SW 1271 (cell line): ENCODE measurements at places on chromosomes 3 and 15.
A peak's percentile ranks its signal among the peaks of the same experiment; 100 is the strongest.

- no peak for DNase-seq
These were observed 65.8 kb downstream of the AAGAB start for GRCh38 chr15:67188551-67189218.

GRCh38 chr3:13834258-13835035 is 45.4 kb downstream of the WNT7A start:
- no peak for DNase-seq

DNA sequence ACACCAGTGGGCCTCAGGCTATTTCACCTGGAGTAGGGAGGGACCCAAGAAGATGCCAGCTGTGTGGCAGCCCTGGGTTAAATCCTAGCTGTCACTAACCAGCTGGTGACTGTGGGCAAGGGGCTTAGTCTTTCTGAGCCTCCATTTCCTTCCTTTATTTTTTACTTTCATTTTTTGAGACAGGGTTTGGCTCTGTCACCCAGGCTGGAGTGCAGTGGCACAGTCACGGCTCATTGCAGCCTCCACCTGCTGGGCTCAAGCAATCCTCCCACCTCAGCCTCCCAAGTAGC is 108.0 kb upstream of the SMAD3 start:
- no peak for DNase-seq

GRCh38 chr3:156180077-156180476 is 59.7 kb downstream of the KCNAB1 start:
- DNase-seq = no peak

DNA sequence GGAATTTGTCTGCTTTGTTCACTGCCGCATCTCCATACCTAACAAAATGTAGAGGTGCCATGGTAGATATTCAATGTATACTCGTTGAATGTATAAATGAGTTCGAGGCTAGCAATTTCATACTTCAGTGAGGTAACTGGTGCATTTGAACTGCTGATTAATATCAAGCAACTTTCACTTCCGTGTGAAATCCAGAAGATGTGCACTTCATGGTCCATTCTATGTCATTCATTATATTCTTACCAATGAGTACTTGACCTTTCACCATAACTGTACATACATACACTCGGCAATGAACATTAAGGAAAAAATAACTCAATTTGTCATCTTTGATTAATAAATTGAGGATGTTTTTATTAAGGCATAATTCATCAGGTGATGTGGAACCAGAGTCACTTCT is 598.5 kb downstream of the ZNF385D start:
- no peak for DNase-seq

- no peak for DNase-seq
These were observed 71.2 kb upstream of the GLCE start for GRCh38 chr15:69089258-69089657.

- no peak for DNase-seq
These were observed 330.9 kb downstream of the ERC2 start for GRCh38 chr3:56137415-56137814.

DNA sequence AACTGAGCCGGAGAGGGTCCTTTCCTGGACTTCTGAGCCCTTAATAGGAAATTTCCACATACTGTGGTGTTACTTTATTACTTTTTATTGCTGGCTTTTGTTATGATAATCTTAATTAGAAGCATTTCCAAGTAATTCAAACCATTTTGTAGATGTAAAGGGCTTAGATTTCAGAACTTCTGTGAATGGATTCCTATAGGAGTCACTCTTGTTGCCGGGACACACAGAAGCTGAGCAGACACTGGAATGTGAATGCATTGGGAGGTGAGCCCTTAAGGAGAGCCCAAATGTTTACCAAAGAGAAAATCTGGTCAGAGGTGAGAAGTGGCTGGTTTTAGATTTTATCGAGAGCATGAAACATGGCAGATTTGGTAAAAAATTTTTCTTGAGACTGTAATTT is 87.4 kb downstream of the FNDC3B start:
- DNase-seq = no peak

DNA sequence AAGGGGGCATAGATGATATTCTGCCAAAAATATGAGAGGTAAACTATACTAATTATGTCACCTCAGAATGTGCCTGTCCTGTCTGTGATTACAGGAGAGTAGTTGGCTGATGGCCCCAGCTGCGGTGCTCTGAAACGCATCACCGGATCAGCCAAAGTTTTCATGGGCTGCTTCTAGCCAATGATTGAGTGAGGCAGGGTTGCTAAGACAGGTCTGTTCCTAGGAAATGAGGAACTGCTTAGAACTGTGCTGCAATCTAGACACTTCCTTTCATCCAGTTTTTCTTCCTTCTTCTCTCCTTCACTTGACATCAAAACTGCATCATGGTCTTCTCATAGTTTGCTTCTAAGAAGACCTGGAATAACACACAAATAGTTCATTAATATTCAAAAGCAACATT is 124.0 kb downstream of the KCNH8 start:
- no peak for DNase-seq

DNA sequence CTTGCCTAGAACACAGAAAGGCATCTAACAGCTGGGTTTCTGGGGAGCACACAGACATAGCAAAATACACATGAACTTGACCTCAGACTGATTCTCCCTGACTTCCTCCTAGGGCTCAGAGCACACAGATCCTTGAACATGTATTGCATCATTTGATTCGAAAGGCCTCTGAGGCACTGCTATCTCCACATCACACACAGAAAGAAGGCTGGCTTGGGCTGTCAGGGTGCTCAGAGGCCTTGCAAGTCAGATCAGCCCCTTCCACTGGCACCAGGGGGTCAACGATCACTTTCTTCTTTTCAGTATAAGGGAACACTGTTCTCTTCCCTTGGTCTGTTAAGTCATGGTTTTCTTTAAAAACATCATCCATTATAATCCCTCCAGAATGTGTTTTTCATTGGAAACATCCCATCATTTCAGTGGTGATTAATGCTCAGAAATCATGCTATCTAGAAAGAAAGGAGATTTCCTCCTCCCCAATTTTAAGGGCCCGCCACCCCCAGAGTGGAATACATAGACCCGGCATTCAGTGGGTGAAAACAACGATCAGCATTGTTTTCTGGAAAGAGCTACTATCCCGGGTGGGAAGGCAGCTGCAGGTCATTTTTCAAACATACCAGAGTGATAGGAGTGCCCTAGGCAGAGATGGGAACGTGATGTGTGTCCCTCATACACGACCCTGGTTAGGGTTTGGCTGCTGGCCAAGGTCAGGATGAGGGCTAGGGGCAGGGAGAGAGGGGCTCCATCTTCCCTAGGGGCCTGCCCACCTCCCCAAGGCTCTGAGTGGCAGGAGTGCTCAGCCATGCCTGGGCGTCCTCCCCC is 253.3 kb upstream of the LYSMD4 start:
- DNase-seq = no peak

GRCh38 chr3:186746008-186746407 is 28.8 kb downstream of the KNG1 start:
- DNase-seq = peak; percentile 49

GRCh38 chr3:17755836-17756235 is 13.4 kb upstream of the TBC1D5 start:
- DNase-seq = no peak

DNA sequence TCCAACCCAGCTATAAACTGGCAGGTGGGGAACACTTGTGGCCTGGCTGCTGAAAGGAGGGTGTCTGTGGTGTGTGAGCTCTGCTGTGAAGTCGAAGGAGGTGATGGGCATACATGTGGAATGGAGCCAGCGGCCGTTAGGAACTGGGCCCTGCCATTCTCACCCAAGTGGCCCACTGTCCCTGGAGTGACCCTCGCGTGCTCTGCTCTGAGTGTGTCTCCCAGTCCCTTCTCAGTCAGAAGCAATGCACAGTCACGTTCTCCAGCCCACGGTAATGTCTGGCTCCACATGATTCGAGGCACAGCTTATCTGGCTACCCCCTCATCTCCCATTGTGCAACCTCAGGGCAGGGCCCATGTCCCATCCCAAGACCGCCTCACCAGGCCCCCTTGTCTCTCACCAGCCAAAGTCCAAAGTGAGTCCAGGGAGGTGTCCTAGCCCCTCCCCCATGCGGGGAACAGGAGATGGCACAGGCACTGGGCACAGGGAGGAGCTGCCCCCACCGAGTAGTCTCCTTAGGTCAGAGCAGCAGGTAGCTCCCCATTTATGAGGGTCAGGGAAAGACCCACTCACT is 62.9 kb downstream of the ZNF445 start:
- DNase-seq = no peak

DNA sequence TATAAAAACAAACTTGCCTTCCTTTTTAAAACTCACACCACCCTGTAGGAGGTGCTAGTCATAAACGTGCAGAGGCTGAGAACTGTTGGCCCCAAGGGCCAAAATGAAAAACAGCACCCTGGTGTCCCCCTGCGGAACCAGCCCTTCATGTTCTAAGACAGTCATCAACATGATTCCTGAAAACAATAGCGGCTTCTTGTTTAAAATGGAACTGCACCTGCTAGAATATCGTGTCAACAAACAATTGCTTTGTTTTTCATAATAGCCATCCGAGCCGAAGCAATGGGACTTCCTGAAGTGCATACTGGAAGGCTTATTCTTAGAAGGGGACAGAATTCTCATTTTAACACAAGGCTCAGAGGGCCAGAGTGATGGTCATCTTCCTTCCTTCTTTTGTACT is 43.7 kb downstream of the MECOM start:
- no peak for DNase-seq

- DNase-seq = peak; percentile 2
These were observed 293.3 kb upstream of the THBS1 start for GRCh38 chr15:39287322-39288195.

DNA sequence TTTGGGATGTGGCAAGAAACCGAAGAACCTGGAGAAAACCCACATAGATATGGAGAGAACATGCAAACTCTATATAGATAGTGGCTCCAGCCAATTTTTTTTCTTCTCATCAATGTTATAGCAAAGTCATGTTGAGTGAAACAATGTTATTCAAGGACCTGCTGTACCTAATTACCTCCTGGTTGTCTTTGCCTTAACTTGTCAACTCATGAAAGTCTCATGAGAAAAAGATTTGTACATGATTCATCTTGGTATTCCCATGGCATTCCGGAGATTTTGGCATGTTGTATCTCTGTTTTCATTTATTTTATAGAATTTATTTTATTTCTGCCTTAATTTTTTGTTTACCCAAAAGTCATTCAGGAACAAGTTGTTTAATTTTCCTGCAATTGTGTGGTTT is 303.8 kb upstream of the CDIN1 start:
- no peak for DNase-seq

DNA sequence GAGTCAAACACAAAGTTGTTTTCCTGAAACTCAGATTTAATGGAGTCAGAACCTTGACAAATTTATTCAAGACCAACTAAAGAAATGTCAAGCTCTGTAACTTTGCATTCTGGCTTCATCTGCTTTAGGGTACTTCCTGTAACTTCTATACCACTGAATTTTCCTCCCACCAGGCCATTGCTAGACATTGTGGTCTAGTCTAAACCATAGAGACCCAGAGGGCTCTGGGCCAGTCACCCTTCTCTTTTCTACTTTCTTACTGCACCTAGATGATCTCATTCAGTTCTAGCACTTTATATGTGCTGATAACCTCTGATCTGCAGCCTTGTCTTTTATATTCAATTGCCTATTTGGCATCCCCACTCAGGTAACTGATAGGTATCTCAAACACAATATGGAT is 2.8 kb upstream of the OR5K1 start:
- no peak for DNase-seq

DNA sequence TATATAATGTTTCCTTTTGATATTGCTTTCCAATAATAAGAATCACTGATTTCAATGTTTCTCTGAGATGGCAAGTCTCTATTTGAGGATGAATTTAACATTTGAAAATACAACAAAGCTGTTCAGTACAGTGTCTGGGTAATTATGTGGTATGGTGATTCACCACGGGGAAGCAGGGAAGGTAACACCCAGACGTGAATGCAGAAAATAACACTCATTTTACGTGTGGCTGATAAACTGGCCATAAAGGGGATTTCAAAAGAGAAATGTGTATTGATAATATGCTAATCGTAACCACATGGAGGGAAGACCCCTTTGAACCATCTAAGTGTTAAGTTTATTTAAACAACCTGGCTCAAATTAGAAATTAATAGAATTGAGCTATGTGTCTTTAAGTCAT is 344.6 kb downstream of the GRM7 start:
- DNase-seq = no peak

DNA sequence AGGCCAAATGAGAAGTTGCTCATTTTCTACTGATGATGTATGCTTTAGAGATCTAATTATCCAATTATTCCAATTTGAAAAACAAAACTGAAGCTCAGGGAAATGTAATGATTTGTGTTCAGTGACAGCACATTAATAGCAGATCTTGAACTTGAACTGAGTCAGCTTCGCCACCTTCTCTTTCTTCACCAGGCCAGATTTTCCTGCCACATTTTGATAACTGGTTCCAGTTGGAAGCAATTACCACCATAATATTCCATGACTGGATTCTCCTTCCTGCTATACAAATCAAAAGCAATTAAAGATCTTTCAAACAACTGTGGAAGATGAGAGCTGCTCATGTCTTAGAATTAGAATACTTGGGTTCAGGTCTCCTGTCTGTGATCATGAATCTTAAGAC is 334.1 kb downstream of the RBMS3 start:
- DNase-seq = no peak

DNA sequence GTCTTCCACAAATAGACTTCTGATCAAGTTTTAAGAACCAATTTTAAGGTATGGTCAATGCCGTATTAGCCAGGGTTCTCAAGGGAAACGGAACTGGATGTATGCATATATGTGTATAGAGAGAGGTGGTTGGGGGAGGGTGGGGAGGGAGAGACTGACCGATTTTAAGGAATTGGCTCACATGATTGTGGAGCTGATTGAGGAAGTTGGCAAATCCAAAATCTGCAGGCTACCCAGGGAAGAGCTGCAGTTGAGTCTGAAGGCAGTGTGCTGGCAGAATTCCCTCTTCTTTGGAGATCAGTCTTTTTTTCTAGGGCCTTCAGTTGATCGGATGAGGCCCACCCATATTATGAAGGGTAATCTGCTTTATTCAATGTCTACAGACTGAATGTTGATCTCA is 40.8 kb upstream of the SPRED1 start:
- DNase-seq = no peak

DNA sequence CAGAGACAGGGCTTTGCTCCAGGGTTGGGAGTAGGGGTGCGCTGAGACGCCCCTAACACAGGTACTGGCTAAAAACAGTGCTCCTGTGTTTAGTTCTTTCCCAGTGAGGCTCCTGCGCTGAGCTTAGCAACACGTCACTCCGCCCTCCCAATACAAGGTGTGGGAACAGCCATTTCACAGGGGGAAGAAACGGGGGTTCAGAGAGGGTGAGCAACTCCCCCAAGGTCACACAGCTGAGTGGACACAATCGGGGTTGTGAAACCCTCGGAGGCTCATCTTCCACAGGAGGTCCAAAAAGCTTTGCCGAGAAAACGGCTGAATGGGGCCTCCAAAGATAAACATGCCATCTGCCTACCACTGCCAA is 628 bp downstream of the PRRT3 start:
- DNase-seq = no peak

GRCh38 chr15:40190591-40190990 is 29.7 kb downstream of the BUB1B start:
- DNase-seq = peak; percentile 21
